AG04450 (cell line): ENCODE measurements at places on chromosomes 5 and 9. TPM values are rescaled to one million over a fixed set of nuclear protein-coding genes. Genes with fewer than 3 reads are reported as not detected.
A peak's percentile ranks its signal among the peaks of the same experiment; 100 is the strongest.

Gene CFAP157
- 0.14 TPM in 1 of 2 replicates, not detected in the other for polyA plus RNA-seq

Gene PRDM12
- not detected in 2 replicates for polyA plus RNA-seq

Gene SELENOP
- polyA plus RNA-seq: 2.0 TPM in 2 replicates

Gene SLC45A2
- polyA plus RNA-seq: not detected in 2 replicates

Gene GRPEL2
- polyA plus RNA-seq: 15.0 and 21.6 TPM in 2 replicates

Gene BARHL1
- polyA plus RNA-seq: not detected in 2 replicates

Gene CDH9
- polyA plus RNA-seq: not detected in 2 replicates

Gene VLDLR
- 29.0 and 32.6 TPM in 2 replicates for polyA plus RNA-seq

Gene PCAT7
- not detected in 2 replicates for polyA plus RNA-seq

Gene PKD2L2
- polyA plus RNA-seq: 0.09 TPM in 1 of 2 replicates, not detected in the other

Gene GNA14
- polyA plus RNA-seq: 0.10 and 0.11 TPM in 2 replicates

Gene C8G
- polyA plus RNA-seq: 0.41 TPM in 1 of 2 replicates, not detected in the other

Gene MEIKIN
- not detected in 2 replicates for polyA plus RNA-seq

Gene ADAMTS19
- 0.02 and 0.09 TPM in 2 replicates for polyA plus RNA-seq

Gene FIBCD1
- 2.2 and 3.2 TPM in 2 replicates for polyA plus RNA-seq

Gene SPATA31D4
- polyA plus RNA-seq: not detected in 2 replicates

DNA sequence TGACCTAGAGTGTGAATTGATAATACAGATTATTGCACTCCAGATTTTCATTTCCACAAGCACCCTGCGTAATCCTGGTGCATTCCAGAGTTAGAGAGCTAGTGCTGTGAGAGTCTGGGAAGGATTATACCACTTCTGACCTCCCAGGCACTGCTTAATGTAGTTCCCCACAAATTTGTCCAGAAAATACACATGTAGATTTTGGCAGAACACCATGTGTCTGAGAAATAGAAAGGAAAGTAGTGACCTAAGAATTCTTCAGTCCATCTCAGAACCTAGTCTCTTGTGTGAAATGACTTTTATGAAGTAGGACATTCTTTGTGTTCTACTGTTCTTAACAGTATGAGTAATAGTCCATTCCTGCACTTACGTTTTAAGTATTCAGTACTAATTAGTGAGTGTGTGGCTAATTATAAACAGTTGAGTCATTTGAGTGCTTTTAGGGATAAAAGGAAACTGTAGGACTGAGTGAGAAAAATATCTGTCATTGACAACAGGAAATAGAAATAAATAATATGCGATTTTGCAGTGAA, 27.8 kb upstream of the PTPDC1 start:
- DNase-seq: peak; percentile 7

- DNase-seq: peak; percentile 86
Observed at GRCh38 chr5:171984748-171985419, 21.6 kb downstream of the FBXW11 start.

- DNase-seq: no peak
Observed at GRCh38 chr9:115391168-115391825, 273.3 kb upstream of the TNC start.

DNA sequence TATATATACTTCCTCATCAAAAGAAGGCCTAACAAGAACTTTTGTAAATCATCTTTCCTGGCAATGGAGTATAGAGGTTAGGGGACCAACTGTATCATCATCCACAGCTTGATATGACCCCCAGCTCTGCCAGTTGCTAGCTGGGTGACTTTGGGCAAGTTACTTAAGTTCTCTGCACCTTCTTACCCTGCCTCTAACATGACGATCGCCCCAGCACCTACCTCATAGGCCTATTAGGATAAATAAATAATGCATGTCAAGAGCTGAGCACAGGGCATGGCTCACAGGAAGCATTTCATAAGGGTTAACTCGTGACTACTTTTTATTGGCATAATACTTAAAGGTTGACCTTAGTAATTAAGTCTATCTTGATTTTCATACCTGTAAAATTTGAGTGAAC, 29.4 kb upstream of the FGF1 start:
- DNase-seq: no peak

DNA sequence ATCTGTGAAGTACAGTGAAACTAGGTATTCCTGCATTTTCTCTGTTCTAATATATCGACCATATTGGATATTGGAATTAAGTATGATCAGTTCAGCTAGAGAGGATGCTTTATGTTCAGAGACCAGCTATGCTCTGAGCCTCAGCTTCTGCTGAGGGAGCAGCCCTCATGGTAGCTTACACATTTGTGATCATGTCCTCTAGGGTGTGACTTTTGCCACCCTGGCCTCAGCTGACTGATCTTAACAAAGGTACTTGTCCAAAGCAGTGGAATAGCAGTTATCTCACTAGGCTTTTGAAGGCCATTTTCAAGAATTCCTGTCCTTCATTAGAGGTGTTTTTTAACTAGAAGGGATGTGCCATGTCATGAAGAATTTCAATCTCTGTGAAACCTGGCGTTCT, 9.3 kb downstream of the SCAMP1 start:
- no peak for DNase-seq

GRCh38 chr5:66249920-66250319, 105.8 kb downstream of the SREK1 start:
- no peak for DNase-seq

DNA sequence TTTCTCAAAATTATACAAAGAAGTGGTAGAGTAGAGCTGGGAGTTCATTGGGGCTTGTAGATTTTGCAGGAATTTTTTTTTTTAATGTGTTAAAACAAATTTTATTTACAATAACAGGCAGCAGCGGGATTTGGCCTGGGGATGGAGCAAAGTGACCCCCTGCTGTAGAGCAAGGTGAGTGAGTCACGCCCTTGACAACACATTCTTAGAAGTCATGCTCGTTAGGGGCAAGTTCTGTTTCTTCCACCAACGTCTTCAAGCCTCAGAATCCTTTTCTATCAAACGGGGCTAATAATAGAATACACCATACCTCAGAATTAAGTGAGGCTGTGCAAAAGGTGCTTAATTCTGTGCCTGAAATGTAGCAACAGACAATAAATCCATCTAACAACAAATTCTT, 1.1 kb upstream of the ANKDD1B start:
- no peak for DNase-seq

DNA sequence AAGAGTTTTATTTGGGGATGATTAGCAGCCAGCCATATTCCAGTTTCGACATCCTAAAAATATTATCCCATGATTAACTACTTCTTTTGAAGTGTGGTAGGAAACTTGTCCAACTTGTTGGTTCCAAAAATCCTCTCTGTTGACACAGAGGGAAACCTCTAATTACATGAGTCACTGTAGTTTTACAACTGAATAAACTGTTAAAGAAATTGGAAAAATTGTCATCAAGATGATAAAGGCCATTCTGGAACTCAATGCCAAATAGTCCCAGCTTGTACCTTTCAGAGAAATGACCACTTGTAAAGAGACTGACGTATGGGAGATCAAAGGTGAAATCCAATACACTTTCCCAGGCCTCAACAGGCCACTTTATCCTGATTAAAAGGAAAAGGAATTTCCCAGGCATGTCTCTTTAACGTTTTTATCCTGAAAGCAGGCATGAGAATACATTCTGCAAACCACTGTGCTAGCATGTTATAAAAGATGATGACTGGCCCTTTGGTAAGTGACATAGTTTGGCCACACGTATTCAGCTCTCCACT, 261.6 kb downstream of the GLIS3 start:
- no peak for DNase-seq

DNA sequence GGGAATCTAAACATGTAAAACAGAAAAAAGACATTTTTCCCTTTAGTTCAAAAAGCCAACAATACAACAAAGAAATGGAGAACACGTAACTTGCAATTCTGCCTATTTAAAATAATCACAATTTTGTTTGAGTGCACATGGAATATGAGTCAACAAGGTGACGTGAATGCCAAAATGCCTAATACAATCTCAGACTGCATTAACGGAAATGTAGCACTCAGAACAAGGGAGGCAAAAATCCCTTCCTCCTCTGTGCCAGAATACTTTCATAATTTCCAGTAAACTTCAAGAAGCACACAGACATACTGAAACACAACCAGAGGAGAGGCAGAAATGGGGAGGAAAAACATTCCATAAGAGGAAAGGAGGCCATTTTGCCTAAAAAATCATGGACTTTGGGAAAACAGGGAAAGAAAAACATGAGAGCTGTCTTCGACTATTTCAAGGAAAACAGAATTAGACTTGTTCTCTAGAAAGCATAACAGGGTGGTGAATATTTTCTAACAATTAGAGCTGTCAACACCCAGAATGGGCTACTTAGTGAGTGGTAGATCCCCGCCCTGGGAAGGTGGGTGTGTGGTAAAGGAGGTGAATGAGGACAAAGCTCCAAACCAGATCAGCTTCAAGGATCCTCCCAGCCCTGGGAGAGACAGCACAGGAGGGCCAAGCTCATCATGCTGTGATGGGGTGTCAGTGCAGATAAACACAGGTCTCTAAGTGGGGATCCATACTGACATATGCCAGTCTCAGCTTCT, 48.2 kb downstream of the ABCA1 start:
- DNase-seq: no peak

DNA sequence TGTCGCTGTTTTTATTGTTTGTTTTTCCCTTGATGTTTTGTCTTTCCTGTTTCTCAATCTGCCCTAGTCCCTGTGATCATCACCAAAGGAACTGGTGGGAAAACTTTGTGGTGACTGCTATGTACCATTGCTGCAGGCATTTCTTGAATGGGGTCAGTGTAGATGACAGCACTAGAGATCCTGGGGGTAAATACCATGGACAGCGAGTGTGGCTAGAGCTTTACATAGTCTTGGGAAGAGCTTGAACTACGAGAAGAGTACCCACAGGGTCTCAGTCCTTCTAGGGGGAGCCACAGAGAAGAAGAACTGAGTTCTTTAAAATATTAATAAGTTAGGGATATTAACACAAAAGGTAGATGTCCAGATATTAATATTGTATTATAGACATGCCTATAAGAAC, 138.8 kb downstream of the PAM start:
- no peak for DNase-seq

- no peak for DNase-seq
Observed at GRCh38 chr5:76145945-76146344, 62.8 kb downstream of the SV2C start.

DNA sequence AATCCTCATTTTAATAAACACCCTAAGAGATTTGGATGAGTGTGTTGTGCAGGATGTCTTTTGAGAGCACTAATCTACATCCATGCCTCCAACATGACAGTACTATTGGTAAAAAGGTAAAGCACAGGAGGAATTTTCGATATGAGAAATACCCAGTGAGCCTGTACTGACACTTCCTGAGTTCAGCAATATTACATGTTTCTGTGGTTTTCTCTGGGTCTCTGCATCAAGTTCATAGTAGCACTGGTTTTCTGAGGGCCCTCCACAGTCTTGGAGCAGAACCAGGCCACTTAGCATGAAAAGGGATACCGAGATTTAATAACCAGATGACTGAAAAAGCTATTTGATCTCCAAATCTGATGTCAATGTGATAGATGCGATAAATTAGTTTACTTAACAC, 524.1 kb downstream of the TMEM38B start:
- DNase-seq: no peak

DNA sequence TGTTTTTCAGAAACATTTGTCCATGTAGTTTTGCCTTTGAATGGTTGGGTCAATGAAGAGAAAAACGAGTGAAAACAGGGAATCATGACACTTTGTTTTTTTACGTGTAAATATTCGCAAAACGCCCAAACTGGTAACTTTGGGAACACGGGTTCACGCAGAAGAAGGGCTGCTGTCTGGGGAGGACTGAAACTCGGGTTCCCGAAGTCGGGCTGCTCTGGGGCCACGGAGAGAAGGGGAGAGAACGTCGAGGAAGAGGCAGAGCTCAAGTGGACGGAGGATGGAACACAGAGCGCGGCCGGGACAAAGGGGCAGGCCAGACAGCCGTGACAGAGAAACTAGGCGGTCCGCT, 478 bp upstream of the SETD9 start:
- no peak for DNase-seq

GRCh38 chr5:78803353-78803752, 154.8 kb upstream of the LHFPL2 start:
- DNase-seq: no peak

DNA sequence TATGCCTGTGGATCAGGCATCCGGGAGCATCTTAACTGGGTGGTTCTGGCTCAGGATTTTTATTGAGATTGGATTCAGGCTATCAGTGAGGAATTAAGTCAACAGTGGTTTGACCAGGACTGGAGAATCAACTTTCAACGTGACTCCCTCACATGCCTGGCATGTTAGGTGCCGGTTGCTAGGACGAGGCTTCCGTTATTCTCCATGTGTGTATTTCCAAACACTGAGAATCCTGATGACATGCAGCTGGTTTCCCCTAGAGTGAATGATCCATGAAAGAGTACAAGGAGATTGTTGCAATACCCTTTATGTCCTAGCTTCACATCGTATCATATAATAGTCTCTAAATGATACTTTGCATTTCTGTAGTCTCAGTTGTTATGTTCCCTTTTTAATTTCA, 529.2 kb downstream of the ANXA1 start:
- no peak for DNase-seq

DNA sequence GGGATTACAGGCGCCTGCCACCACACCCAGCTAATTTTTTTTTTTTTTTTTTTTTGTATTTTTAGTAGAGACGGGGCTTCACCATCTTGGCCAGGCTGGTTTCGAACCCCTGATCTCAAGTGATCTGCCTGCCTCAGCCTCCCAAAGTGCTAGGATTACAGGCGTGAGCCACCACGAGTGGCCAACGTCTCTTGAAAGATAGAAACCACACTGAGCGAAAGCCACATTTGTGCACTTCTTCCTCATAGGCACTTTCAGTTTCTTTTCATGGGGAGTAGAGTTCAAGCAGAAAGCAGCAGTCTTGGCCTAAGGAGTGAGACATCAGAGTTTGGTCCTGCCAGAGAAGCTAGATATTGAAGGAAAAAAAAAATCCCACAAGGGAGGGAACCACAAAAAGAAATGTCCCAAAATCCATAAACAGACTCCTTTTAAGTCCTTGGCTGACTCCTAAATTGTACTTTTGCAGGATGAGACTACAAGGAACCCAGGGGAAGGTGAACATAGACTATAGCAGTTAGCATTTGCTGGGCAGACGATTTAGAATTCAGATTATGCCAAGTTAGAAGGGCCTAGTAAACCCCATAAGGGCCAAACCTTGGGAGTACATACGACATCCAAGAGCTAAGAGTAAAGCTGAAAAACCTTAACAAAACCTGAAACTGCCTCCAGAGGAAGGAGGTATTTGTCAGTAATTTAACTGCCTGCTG, 43.9 kb upstream of the GLIPR2 start:
- DNase-seq: no peak

DNA sequence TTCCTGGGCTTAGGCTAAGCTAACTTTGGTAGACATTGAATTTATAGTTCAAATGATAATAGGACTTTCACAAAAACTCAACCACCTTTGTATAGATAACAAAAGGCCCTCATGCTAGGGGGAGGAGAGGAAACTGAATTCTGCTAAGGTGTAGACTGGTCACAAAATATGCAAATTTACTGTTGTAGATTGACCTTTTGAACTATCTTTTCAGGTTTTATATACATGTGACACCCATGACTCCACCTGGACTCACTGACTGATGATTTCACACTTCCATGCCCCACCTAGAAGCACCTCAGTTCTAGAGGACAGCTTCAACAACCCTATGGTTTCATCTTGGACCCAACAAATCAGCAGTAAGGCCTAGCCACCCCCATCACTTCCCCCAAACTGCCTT, 165.7 kb downstream of the CEMIP2 start:
- DNase-seq: no peak

- no peak for DNase-seq
Observed at GRCh38 chr9:3415906-3416305, 109.9 kb downstream of the RFX3 start.
